ENCODE measurements at places on chromosomes 7 and 10. TPM values are rescaled to one million over a fixed set of nuclear protein-coding genes. Genes with fewer than 3 reads are reported as not detected.

NPY gene
- 0.80 TPM for polyA plus RNA-seq

SORBS1 gene
- 0.41 TPM for polyA plus RNA-seq

KCNIP2 gene
- polyA plus RNA-seq, result 14.5 TPM

TACC2 gene
- polyA plus RNA-seq, result not detected

NIPSNAP2 gene
- 43.7 TPM for polyA plus RNA-seq

VSTM4 gene
- polyA plus RNA-seq, result not detected

PNLIP gene
- polyA plus RNA-seq, result not detected

AGAP5 gene
- 0.99 TPM for polyA plus RNA-seq

PALS2 gene
- polyA plus RNA-seq, result 23.0 TPM

KLHL7 gene
- 21.0 TPM for polyA plus RNA-seq

ANKRD61 gene
- 0.24 TPM for polyA plus RNA-seq

SPDYE2B gene
- not detected for polyA plus RNA-seq

LIPK gene
- not detected for polyA plus RNA-seq

CALHM3 gene
- not detected for polyA plus RNA-seq

BLNK gene
- polyA plus RNA-seq, result 217 TPM

CALCR gene
- not detected for polyA plus RNA-seq

LBX1 gene
- polyA plus RNA-seq, result not detected

FGL2 gene
- polyA plus RNA-seq, result 23.7 TPM

Measured in IgD-negative memory B cell (primary cell).